Left hindlimb (tissue), 1 donor: ENCODE measurements at places on chromosomes 11 and 22.

- peak; percentile 59 for DNase-seq
Measured at GRCh38 chr11:86675017-86675416, 2.6 kb upstream of the ME3 start.

GRCh38 chr11:125314276-125315078, 149.9 kb downstream of the PKNOX2 start:
- no peak for DNase-seq

- no peak for DNase-seq
Measured at GRCh38 chr22:26811647-26811992, 154.2 kb downstream of the MIAT start.

- DNase-seq = no peak
Measured at GRCh38 chr11:108278546-108278945, 55.7 kb downstream of the ATM start.

GRCh38 chr11:122317305-122317704, 201.3 kb upstream of the BLID start:
- DNase-seq = peak; percentile 55
